ENCODE measurements at places on chromosomes 16 and 17.

DNA sequence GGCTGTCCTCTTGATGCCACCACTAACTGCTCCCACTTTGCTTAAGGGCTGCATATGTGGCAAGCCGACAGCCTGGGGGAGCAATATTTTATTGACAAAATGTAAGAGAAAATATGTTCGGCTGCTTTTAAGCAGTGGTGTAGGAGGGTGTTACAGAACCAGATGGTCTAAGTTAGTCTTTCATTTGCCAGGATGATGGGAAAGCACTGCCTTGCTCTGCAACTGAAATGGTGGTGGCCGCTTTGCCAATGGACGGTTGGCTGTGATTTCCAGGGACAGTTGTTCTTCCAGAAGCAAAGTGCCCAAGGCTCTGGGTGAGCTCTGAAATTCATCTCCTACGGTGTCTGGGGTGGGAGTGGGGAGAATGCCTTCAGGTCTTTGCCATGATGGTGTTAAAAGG lies 469.3 kb downstream of the TOX3 start:
- DNase-seq, result no peak

DNA sequence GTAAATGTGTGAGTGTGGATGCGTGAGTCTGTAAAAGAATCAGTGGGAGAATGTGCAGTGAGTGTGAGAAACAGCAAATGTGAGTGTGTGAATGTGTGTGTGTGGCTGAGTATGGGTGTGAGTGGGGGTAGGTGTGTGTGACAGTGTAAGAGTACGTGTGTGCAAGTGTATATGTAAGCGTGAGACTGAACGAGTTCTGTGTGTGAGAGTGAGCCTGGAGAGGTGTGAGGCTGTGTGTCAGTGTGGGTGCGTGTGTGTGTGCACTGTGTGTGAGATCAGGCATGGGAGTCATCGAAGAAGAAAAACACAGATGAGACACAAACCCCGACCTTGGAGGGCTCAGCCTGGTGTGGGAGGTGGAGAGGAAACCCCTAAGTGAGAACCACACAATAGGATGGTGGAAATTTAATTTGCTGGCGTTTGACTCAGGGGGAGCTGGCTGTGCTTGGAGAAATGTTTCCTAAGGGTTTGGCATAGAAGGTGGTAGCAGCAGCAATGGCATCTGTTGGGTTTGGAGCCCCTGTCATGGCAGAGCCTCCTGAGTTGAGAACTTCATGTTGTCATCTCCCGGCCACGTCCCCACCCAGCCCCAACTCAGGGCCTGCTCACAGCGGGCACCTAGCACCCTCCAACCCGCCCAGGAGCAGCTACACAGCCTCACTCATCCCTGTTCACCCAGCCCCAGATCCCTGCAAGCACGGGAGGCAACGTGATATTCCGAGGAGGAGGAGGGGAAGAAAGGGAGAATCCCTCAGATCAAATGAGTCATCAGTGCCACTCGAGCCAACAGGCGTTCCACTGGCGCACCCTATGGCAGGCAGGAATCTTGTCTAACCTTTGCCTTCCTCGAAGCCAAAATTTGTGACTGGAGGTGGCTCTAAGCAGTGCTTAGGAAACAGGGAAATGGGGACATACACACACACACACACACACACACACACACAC lies 14.3 kb upstream of the NUBP1 start:
- no peak for DNase-seq

- DNase-seq, result no peak
These were observed 201.8 kb downstream of the CDH11 start for GRCh38 chr16:64919929-64920607.

DNA sequence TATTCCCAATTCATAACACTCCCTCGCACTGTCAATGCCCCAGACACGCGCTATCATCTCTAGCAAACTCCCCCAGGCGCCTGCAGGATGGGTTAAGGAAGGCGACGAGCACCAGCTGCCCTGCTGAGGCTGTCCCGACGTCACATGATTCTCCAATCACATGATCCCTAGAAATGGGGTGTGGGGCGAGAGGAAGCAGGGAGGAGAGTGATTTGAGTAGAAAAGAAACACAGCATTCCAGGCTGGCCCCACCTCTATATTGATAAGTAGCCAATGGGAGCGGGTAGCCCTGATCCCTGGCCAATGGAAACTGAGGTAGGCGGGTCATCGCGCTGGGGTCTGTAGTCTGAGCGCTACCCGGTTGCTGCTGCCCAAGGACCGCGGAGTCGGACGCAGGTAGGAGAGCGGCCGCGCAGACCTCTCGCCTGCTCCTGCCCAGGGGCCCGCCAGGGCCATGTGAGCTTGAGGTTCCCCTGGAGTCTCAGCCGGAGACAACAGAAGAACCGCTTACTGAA lies at the start of gene GRN:
GRN (plus strand) TSS at position 364 of the 515 bp plus-strand sequence. CDS start 3,863 bp downstream, outside the sequence.
- DNase-seq, result peak; percentile 98

GRCh38 chr16:54928411-54929089 lies 2.1 kb upstream of the IRX5 start:
- no peak for DNase-seq

DNA sequence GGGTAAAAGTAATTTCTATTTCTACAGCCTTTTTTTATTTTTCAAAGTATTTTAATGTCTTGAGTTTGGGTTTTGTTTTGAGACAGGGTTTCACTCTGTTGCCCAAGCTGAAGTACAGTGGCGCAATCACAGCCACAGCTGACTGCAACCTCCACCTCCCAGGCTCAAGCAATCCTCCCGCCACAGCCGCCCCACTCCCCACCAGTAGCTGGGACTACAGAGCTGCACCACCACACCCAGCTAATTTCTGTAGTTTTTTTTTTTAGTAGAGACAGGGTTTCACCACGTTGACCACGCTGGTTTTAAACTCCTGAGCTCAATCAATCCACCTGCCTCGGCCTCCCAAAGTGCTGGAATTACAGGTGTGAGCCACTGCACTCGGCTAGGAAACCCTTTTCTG lies 44.0 kb downstream of the TUBD1 start:
- no peak for DNase-seq

GRCh38 chr16:73768786-73769203 lies 527.8 kb upstream of the PSMD7 start:
- no peak for DNase-seq

DNA sequence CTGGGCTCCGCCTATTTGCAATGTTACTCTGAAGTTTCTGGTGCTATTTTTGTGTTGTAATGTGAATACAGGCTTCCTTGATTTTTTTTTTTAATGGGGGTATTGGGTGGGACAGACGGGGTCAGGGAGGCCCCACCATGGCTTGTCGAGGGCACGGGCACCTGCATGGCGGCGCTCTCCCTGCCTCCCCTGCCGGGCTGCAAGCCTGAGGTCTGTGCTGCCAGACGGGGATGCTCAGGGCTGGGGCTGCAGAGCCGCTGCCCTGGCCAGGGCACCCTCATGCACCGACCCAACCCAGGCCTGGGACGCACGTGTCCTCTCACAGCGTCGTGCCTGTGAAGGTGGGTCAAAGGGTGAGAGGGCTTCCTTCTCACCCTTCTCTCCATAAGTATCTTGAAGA lies 13.0 kb upstream of the ZFPM1 start:
- DNase-seq, result no peak

DNA sequence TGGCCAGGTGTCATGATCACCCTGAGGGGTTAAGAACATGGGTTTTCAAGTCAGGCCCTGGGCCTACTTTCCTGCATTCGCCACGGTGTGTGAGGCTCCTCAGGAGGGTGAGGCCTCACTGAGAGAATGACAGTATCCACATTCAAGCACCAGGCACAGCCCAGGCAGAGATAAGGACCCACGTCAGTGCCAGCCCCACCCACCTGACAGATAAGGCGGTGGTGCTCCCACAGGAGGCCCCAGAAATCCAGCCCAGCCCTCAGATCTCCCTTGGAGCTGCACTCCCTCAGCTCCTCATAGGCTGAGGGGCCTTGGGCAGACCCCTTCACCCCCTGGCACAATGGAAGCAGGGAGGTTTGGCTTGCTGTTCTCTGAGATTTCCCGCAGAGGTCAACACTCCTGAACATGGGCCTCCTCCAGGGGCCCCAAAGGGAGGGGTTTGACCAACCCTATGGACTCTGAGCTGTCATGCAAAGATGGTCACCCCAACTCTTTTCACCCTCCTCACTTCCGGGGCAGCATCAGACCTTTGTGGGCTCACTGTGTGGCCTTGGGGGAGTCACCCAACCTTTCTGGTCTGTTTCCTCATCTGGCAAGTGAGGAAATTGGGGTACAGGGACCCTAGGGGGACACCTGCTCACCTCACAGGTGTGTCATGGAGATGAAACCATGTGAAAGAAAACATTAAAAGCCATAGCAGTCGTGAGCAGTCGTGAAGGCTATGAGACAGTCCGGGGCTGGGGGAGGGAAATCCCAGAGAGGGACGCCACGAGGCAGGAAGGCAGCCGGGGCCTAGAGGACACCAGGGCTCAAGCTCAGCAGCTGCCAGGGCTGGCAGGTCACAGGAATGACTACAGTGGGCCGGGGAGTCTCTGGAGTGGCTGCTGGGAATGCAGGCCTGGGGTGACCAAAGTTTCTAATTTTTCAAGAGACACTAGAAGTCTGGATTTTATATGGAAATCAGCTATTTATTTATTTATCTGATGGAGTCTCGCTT lies 15.4 kb downstream of the PLLP start:
- DNase-seq, result no peak

DNA sequence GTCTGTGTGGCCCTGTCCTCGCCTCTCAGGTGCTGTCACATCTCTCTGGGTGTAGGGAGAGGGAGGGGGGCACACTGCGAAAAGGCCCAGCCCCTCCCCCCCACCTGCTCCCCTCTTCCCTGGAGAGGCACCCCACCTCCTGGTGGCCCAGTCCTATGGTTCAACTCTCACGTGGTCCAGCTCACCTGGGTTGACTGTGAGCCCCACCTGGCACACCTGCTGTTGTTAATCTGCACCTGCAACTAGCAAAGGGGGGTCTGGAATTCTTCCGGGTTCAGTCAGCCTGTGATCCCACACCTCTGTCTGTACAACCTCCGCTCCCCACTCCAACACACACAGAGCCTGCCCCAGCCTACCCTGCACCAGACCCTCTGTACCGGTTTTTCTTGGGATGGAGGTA lies 2.0 kb upstream of the SYNGR2 start:
- DNase-seq, result no peak

DNA sequence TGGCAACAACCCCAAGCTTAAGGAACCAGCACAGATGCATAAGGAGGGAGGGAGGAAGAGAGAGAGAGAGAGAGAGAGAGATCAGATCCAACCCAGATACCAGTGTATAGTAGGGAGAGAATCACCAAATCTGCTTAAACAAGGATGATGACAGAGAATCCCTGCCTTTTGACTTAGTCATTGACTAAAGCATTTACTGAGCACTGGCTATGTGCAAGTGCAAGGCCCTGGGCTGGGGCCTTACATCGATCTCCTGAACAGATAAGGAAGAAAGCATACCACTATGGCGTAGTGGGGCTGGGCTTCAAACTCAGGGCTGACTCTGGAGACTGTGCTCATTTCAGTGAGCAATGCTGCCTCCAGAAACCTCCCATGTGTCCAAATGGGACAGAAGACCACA lies 15.8 kb downstream of the TSNAXIP1 start:
- no peak for DNase-seq

DNA sequence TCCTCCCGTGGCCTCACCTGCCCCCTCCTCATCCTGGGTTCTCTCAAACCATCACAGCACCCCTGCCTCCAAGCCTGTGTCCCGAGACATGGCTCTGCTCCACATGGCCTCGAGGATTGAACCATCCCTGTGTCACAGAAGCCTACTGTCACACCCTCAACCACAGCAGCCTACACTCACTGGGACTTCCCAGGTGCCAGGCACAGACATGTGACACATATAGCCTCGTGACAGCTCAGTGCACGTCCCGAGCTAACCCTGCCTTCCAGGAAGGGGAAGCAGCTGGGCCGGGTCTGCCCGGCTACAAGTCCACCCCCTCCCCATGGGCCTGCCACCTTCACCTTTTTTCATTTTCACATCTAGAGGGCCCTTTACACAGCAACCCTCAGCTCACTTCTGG lies 238.3 kb downstream of the CPPED1 start:
- DNase-seq, result no peak

- DNase-seq, result no peak
These were observed 99.9 kb upstream of the ZNF750 start for GRCh38 chr17:82939621-82940135.
